ENCODE measurements at places on chromosomes 1 and 21.

DNA sequence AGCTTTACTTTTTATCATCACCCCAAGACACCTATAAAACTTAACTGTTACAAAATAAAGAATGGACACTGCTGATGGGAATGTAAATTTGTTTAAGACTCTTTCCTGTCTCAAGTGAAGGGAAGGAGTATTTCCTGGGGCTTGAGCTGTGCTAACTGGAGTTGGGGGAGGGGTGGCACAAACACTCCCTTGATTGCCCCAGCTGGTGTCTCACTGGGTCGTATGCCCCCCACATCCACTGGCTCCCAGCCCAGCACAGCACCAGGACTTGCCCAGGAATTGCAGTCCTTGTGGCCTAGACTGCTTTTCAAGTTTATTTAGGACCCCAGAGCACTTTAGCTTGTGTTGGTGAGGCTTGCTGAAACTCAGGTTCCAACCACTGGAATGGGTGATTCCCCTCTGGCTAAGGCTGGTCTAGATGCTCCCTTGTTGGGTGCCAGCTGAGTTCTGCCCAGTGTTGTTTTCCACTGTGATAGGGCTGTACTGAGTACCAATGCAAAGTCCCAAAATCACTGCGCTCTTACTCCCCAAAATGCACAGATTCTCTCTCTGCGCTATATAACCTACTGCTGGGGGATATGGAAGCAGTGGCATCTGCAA is 49.1 kb upstream of the DR1 start:
- no peak for DNase-seq

DNA sequence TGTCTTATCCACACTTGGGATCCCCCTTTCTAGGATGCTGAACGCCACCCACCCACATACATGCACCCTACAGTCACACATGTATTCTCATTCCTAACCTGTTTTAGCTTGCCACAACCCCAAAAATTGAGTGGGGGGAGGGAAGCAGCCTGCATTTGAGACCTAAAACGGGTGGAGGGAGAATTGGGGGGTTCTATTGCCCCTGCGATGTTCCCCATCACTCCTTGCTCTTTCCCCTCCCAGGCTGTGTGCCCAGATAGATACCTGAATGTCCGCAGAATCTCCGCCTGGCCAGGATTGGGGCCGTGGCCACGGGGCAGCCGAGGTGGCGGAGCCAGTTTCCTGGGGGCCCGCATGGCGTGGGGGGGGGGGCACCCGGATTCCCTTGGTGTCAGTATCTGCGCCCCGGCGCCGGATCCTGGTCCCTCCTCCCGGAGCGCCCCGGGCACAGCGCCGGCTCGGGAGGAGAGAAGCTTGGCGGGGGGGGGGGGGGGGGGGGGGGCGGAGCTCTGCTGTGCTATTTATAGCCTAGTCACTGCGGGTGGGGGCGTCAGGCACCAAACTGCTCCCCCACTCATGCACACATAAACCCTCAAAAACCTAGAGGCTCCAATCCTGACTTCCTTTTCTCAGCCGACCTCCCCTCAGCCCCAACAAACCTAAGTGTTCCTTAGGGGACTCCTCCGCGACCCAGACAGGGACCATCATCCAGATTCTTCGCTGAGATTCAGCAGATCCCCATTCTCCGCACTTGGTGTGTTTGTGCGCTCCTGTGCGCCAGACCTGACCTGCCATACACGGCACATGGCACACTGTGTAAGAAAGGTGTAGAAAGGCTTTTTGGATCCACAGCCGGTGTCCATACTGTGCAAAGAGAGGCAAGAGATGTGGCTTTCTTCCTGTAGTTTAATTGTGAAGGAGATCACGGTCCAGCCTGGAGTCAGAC is 1.9 kb downstream of the ANKRD34A start:
- DNase-seq = peak; percentile 47

DNA sequence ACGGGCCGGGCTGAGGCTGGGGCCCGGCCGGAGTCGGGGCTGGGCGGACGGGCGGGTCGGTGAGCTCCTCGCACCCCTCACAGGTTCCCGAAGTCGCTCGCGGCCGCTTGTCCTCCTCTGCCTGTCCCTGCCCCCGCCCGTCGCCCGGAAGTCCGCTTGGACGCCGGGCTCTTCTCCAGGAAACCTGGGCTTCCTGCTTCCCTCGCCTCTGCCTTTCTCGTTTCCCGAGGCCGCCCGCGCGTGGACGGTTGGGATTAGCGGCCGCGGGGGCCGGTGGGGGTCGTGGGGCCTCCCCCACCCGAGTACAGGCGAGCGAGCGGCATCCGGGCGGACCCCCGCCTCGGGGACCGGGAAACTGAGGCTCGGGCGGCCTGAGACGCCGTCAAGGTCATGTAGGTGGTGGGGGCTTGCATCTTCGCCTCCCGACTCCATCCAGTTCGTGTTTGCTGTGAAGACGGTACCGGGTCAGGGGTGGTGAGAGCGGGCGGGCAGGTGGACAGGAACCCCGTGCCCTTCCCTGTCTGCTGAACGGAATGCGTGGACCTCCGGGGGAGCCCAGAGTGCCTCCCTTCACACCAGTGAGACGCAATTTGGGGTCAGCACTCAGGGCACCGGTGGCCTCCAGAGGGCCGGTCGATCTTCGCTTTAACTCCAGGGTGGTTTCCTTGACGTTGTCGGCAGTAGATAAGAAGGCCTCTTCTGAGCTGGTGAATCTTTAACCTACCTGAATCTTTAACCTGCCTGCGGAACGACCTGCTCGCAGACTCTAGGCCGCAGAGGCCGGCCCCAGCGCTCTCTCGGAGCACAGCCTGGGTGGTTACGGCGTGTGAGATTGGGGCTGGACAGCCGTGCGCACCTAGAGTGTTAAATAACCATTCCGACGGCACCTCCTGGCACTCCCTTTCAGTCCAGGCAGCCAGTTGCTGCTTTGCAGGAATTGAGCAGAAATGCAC is 686 bp downstream of the ARF1 start:
- DNase-seq = peak; percentile 67

DNA sequence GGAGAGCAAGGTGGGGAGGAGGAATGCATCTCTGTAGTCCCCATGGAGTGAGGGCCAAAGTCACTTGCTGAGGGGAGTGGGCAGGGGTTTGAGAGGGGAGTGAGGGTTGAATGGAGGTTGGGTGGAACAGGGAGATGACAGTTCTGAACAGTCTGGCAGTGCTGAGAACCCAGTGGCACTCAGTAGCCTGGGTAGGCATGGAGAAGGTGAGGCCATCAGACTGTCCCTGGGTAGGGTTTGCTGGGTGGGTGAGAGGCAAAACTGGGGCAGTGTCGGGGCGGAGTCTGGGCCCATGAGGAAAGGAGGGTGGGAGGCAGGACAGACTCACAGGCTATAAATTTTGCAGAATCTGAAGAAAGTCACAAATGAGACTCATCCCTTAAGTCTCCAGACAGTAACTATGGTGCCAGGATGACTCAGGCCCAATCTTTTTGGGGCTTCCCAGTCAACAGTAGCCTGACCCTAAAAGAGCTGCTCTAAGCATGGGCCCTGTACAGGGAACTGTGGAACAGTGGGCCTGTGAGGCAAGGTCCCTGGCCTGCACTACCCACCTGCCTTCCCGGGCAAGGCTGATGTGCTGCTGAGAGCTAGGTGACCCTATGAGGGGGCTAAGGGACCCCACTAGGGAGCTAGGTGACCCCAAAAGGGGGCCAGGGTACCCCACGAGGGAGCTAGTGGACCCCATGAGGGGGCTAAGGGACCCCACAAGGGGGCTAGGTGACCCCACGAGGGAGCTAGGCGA is 51.0 kb upstream of the DMRTB1 start:
- DNase-seq = no peak

DNA sequence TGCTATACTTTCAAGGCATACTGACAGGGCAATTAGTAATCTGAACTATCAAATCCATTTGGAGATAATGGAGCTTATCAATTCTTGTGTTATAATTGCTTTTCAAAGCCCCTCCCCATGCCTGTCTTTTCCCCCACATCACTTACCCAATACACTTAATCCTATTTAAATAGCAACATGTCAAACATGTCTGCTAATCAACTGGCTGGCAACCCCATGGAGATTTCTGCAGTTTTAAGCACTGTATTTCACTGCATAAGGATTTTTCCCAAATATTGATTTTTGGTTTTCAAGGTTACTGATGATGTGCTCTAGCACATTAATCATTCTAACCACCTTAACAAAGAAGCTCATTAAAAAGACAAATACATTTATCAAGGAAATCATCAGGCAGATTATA is 800.3 kb downstream of the PLA2G4A start:
- DNase-seq = no peak

DNA sequence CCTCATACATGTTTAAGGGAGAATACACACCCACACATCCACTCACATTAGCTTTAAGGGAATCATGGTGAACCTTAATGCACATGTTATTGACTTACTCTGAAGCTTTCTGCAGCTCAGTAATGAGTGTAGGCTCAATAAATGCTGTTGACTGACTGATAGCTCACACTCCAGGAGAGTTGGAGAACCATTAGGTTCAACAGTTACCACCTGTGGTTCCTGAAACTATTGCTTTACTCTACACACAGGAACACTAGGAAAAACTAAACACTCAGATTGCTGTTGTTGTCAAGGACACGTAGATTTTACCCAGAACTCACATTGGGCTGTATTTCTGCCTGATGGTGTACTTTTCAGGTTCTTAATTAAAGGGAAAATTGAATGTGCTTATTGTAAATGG is 37.3 kb downstream of the ZC3H11B start:
- no peak for DNase-seq

Measured in retina (tissue), 1 donor.